A549 (cell line): ENCODE measurements at places on chromosomes 11 and 22. TPM values are rescaled to one million over a fixed set of nuclear protein-coding genes. Genes with fewer than 3 reads are reported as not detected.

GRCh38 chr11:47731475-47731874 is 16.3 kb upstream of the AGBL2 start:
- DNase-seq: no peak

- DNase-seq: no peak
These were observed 9.7 kb downstream of the MCAM start for GRCh38 chr11:119307219-119307618.

DNA sequence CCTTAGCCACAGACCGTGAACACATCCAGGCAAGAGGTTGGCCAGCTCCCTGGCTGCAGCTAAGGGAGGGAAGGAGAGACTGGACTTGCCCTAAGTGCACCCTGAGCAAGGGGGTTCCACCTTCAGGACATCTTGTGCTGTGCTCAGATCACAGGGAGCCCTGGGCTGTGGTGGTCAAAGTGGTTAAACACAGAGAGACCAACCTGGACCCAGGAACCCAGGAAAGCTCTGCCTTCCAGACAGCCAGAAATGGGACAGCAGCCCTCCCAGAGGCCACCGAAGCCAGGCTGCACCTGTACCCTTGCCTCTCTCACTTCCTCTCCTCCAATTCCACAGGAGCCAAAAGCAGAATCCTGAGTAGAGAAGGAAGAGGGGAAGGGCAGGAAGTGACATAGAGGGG is 105.2 kb upstream of the TMEM45B start:
- DNase-seq: no peak

The OR2AG2 gene
- polyA plus RNA-seq: 0.03 to 0.05 TPM in 2 of 3 replicates, not detected in the other

The CASP5 gene
- polyA plus RNA-seq: not detected in 3 replicates

The PARVG gene
- polyA plus RNA-seq: 0.04 TPM in 1 of 3 replicates, not detected in the others
